ENCODE measurements at places on chromosomes 2 and 18.

DNA sequence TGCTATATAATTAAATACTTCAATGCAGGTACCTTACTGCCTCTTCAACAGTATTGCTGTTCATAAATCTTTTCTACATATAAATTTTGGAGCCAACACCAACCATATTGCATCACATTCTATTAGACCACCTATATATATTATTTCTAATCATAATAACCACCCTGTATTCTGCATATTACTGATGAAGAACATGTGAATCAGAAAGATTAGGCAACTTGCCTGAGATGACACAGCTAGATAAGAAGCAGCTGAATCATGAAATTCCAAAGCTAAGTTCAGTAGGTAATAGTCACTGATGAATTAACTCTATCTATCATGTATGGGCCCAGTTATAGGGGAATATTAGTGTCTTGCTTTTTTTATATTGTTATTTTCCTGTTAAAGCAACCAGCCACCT is 161.8 kb downstream of the AGPS start:
- no peak for DNase-seq

DNA sequence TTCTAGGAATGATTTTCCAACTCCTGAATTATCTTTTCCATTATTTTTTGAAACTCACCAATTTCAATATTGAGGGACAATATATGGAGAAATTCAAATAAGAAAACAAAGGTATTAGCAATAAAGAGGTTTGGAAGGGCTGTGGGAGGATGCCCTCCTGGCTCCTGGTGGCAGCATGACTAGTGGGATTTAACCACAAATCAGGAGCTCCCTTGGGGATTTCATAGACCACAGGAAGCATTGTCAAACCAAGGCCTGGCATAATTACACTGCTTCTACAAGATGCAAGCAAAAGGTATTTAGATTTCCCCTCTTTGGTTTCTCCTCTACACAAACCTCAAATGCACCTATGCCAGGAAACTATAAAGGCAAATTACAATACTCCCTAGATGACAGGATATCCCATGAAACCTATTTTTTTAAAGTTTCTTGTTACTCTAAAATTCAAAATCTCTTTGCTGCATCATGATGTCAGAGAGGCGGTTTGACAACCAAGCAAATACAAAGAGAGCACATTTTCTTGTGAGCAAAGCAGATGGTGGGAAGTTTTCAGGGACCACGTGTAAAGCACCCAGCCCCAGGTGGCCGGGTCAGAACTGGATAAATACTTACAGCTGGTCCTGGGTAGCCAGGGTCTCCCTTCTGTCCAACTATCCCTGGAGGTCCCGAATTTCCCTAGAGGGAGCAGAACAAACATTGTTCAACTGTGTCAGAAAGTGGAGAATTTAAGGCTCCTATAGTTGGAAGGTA is 67.9 kb downstream of the COL6A3 start:
- no peak for DNase-seq

DNA sequence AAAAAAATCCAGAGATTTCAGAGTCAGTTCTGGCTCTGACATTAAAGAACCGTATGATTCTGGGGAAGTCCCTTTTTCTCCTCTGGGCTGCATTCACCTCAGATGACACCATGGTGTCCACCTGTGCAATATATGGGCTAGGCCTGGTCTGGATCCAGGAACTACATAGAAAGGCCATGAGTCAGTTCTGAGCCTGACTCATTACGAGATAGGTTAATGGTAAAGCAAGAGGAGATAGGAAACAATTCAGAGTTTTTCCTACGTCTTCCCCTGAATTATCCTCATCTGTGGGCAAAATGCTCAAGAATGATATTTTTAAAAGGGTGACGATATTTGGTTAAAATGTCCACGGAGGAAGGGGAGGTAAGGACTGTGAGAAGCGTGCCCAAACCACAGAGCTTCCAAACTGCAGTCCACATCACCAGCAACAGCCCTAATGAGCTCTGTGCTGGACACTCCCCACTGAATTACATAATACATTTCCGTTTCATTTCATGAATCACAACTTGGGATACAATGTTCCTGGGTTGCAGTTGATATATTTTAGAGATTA is 180.1 kb upstream of the OSR1 start:
- peak; percentile 27 for DNase-seq

GRCh38 chr2:82795446-82795845 is 1663.6 kb downstream of the SUCLG1 start:
- peak; percentile 13 for DNase-seq

GRCh38 chr2:163081754-163082153 is 243.2 kb upstream of the KCNH7 start:
- DNase-seq = no peak

- no peak for DNase-seq
These were observed 52.8 kb downstream of the SLC4A10 start for GRCh38 chr2:161676902-161677496.

- no peak for DNase-seq
These were observed 6.4 kb upstream of the SAG start for GRCh38 chr2:233301248-233301647.

DNA sequence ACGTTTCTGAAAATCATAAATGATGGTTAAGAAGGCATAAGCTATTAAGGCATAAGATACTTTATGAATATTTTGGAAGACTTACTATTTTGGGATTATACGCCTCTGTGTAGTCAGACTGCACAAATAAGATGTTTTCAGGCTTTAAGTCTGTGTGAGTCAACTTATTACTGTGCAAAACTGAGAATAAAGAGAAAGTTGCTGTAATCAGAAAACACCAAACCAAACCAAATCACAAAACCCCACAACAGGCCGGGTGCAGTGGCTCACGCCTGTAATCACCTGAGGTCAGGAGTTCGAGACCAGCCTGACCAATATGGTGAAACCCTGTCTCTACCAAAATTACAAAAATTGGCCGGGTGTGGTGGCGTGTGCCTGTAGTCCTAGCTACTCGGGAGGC is 7.7 kb downstream of the CLK1 start:
- no peak for DNase-seq

DNA sequence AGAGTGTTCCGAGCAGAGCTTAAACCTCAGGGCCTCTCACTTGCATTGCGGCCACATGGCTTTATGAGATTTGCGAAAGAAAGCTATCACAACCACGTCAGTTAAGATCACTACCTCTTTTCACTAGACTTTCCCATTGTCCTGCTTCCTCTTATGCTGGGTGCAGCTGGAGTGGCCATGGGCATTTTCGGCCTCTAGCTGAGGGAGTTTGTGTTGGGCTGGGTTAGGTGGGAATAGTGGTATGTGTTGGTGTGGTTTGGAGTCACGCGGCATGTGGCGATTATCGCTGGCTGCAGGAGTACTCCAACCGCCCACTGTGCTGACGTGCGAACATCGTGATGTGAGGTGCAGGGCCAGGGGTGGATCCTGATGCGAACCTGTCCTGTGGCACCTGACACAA is 27.1 kb downstream of the RALB start:
- no peak for DNase-seq

DNA sequence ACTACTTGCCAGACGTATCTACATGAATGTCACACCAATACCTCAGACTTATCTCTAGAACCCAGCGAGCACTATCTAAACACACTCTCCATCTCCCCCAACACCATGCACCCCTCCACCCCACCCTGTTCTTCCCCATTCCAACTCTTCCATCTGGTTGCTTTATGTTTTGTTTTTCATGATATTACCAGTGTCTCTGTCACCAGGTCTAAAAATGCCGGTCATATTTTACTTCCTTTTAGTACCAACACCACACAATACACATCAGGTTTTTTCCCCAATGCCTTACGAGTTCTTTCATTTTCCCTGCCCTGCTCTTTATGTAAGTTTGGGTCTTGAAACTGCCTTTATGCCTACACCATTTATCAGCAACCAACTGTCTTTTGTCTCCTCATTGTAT is 10.2 kb upstream of the ITGA4 start:
- DNase-seq = no peak

DNA sequence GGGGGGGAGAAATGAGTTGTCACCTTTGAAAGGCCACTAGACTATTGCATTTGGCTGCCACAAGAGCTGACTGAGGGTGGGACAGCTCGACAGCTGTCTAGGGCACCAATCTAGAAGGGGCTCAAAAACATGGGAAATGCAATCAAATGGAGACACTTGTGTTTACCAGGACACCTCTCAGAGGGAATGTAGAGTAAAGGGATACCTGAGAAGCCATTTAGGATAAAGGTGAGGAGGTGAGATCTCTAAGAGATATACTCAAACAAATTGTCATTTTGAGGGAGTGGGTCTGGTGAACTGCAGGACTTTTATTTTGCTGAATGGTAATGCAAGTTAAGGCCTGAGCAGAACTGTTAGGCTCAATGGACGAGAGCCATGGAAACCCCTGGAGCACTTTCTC is 159.8 kb downstream of the DDX1 start:
- no peak for DNase-seq

GRCh38 chr2:38224821-38225437 is 149.0 kb upstream of the CYP1B1 start:
- DNase-seq = no peak

- DNase-seq = peak; percentile 32
These were observed 41.6 kb downstream of the LRRC30 start for GRCh38 chr18:7272311-7273049.

DNA sequence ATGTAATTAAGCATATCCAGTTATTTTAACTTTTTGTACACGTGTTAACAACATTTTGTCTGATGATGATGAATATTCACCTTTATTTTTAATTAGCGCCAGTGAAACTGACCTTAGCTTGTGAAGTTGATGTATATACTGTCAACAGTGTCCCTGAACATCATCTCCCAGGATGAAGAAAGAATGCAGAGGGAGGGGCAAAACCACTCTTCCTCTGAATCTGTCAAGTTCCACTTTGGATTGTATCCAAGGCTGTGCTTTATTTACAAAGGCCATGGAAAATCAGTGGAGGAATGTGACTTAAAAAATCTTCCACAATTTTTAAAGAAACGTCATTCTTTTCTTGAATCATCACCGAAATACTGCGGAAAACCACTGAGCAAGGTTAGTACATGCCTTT is 4.5 kb upstream of the RMDN2 start:
- DNase-seq = no peak

DNA sequence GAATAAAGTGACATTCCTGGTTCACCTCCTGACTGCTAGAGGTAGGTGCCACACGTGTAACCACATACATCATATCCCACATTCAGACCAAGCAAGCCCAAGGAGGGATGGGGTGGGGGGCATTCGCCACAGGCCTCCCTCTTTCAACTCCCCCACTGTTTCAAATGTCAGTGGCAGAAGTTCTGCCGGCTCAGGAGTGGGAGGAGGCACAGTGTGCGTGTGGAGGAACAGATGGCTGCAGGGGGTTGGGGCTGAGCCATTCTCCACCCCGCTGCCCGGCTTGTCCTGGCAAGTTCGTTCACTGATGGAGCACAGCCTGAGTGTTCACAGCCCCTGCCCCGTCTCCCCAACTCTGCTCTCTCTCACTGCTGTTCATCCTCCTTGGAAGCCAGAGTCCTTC is 75.4 kb upstream of the TANC1 start:
- no peak for DNase-seq

DNA sequence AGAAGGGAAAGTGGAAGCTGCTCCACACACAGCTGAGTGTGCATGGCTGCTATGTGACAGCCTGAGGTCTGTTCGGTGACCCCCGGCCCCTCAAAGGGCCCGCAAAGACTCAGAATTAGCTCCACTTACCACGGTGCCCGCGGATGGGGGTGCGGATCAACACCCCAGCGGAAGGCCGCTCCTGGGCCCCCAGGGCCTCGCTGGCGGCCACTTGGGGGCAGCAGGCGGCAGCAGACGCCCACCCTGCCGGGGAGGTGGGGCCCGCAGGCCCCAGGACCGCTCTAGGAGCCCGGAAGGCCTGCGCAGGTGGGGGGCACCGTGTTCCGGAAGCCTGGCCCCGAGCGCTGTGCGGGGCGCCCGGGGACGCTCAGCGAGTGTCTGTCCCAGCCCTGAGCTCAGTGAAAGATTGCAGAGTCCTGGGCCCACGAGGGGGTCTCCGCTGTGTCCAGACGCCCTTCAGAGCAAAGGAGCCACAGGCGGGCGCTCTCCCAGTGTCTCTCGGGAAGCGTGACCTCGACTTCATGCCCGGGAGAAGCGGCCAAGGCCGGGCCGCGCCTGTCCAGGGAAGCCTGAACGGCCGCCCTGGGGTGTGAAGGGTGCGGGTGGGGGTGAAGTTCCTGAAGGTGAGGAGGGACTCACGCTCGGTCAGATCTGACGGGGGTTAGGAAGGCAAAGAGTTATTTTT is 118.7 kb downstream of the VAPA start:
- DNase-seq = no peak

DNA sequence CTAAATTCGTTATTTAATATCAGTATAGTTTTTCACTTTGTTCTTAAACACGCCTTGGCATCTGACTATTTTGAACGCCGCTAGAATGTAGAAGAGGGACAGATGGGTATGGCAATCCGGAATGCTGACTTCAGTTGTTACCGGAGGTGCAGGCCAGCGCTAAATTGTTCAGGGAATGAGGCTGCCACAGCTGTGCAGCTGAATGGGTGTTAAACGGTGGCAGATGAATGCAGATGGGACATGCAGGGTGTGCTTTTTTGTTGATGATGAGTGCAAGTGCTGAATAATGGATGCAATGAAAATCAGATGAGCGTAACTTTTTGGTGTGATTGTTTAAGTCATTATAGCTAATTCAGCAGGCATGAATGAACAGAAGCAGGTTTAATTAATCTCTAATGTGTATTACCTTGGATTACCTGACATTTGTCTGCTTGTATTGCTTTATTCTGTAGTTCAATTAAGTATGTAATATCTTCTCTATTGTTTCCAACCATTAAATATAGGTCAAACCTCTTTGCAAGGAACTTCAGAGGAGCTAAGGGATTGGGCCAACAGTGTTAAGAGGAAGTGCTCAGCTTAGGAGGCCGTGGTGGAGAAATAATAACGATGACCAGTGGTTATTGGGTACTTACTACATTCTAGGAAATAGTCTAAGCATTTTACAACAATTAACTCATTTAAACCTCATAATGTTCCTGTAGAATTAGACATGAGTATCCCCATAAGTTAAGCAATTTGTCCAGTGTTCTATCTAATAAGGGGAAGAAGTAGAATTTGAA is 11.9 kb upstream of the CREG2 start:
- DNase-seq = no peak

GRCh38 chr2:241946306-241947003 is 76.9 kb downstream of the RTP5 start:
- DNase-seq = no peak

- no peak for DNase-seq
These were observed 58.3 kb downstream of the KANSL1L start for GRCh38 chr2:210112871-210113270.

- DNase-seq = no peak
These were observed 7.9 kb downstream of the GAD1 start for GRCh38 chr2:170824526-170825015.

DNA sequence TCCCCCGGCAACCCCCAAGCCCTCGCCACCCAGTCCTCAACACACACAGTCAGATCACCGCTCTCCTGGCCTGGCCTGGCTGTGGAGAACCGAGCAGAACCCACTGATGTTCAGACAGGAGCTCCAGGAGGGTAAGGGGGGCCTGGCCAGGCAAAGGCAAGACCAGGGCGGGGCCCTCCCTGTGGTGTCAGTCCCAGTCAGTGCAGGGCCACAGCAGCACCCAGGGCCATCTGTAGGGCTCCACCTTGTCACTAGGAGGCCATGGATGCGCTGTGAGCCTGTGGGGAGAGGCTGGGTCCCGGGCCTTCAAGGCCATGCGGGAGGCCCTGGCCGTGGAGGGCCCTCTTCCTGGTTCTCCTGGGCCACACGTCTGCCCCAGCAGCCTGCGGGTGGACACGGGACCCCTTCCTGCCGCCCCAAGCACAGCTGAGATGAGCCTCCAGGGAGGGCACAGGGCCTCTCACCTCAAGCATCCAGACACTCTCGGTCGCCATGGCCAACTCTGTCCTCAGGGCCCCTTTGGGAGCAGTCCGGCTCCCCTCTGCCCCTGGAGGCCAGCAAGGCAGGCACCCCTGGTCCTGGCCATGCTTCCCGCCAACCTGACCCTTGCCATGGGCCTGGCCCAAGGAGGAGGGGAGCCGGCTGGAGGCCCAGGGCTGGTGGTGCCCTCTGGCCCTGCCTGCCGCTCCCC is 2.0 kb downstream of the ANO7 start:
- no peak for DNase-seq

All from H54 (cell line).